Stimulated activated CD8-positive, alpha-beta memory T cell treated with anti-CD3 and anti-CD28 coated beads, Interleukin-15, amount 100 ng/mL, for 48 hours (primary cell): ENCODE measurements at places on chromosomes 4 and X.

DNA sequence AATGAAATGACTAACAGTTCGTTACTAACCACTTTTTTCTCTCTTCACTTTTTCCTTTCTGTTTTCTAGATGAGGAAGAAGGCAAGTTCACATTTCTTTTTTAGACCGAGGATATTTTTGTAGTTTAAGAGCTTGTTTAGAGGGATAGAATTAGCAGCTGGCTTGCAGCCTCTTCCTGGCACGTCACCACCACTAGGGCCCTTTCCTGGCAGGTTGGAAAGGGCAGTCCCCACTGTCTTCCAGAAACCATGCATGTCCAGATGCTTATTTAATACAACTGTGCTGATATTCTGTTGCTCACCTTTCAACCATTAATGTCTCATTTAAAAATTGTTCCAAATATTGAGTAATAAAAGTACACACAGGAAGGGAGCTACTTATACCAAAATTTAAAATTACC, 209.5 kb upstream of the PACRGL start:
- no peak for DNase-seq

DNA sequence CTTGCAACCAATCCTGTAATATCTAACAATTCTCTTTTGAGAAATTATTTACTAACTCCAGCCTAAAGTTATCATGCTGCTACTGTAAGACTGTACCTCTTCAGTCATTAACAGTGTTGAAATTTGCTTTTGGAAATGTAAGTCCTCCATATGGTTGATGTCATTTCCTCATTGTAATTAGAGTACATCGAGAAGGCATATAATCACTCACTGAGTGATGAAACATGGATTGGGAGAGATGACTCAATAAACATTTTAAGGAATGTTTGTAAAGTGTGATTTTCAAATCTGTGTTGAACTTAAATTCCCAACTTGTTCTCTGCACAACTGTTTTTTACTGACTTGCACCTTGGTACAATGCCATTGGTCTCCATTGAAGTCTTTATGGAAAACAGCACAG, 61.2 kb downstream of the HMGB2 start:
- DNase-seq, result no peak

DNA sequence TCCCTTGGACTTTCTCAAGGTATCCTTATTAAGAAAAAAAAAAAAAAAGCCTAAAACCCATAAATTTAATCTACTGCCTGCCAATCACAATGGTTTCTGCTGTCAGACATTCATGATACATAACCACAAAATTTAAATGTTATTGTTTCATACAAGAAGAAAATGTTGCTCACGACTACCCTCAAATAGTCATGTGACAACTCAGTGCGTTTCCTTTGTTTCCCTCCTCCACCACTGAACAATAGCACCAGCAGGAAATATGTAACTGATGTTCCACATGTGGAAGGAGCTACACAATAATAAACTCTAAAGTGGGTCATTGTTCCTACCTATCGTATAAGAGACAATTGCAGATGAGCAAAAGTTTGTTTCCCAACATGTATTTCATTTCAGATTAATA, 244.1 kb upstream of the EDNRA start:
- no peak for DNase-seq

- no peak for DNase-seq
These were observed 20.7 kb upstream of the CLGN start for GRCh38 chr4:140448162-140448561.

DNA sequence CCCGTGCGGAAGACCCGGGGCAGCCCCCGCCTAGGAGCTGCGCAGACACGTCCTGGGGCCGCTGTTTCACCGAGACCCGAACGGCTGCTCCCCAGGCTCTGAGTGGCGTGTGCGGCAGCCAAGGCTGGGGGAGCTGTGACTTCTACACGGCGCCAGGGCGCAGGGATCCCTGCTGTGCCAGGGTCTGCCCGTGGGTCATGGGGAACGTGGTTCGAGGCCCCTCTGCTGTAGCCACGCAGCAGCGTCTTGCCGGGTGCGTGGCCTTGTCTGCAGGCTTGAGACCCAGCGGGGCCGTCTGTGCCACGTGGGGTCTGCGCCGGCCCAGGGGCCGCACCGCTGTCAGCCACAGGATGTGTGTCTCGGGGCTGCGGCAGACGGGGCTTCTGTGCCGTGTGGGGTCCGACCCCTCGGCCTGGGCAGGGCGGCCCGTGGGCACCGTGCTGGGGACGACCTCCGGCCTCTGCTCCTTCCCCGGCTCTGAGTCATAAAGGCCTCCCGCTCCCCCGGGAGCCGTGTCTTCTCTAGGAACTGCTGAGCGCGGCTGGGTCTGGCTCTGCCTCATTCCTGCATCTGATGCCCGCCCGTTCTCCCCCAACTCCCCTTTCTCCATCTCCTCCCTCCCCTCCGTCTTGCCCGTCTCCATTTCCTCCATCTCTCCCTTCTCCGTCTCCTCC, 12.7 kb upstream of the GTPBP6 start:
- no peak for DNase-seq

DNA sequence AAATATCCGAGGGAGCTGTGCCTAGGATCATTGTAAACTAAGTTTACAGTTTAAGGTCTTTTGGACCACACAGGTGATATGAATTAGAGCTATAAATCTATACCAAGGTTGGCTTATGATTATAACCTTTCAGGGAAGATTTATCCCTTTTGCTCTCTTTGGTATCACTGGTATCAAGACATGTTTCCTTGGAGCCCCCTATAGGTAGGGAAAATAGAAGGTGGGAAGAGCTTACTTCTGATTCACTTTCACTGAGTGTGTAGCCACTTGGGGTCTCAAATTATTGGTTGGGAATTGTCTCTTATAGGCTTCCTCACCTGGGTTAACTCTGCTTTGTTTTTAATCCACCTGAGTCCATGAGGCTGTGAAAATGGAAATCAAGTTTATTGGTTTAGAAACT, 262.1 kb upstream of the NR3C2 start:
- no peak for DNase-seq

DNA sequence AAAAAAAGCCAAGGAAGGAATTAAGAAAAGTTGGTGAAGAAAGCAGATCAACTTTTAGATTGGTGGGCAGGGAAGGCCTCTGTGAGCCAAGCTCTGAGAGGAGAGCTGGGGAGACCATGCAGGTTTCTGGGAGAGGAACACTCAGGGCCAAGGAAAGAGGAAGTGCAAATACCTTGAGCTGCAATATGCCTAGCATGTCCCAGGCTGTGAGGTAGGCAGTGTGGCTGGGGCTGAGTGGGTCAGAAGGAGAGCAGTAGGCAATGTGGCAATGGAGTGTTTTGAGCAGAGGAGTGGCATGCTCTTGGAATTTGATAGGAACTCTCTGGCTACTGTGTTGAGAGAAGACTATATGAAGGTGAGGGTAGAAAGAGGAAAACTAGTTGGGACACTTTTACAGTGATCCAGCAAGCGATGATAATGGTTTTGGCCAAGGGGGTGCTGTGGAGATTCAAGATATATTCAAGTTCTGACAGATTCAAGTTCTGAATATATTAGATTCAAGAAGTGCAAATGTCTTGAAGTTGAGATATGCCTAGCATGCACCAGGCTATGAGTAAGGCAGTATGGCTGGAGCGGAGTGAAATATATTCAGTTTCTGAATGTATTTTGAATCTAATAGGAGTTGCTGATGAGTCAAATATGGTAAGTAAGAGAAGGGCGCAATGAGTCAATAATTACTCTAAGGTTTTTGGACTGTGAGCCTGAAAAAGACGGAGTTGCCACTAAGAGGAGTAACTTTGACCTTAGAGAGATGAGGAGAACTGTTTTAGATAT, 172.5 kb downstream of the CAMK2D start:
- DNase-seq, result no peak
